ENCODE measurements at places on chromosomes 7 and 10.

GRCh38 chr7:152568972-152569371, 107.0 kb downstream of the XRCC2 start:
- no peak for DNase-seq

DNA sequence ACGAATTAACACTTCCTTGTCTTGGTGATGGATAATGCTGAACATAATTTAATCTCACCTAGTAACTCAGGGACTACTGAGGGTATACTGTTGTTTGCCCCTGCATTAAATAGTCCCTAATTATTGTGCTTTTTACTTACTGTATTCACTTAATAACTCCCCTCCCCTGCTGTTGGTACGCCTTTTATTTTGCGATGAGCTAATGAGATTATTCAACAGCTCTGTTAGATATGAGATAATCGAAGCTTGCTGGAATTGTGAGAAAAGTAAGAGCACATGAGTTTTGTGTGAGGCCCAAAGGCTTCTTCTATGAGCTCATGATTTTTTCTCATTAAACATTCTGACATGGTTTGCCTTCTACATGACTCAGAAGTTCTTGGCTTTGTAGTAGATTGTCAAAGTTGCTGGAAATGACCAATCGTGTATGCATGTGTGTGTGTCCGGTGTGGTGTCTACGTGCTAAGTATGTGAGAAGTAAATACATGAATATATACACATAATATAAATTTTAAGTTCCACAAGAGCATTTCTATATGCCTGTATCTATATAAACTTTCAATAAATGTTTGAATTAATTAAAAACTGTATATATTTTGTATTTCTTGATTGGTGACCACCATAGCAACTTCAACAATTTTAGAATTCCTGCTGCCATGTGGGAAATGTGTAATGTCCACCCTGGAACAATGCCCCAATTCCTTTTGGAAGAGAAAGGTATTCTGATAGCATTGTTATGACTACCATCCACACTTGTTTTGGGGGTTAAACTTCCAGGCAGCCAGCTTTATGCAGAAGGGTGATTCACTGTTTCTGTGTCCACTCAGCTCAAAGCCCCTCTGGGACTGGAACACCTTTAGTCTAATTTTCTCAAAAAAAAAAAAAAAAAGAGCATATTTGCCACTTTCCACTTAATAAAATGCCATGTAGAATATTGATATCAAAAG, 106.2 kb downstream of the SAMD9 start:
- no peak for DNase-seq

DNA sequence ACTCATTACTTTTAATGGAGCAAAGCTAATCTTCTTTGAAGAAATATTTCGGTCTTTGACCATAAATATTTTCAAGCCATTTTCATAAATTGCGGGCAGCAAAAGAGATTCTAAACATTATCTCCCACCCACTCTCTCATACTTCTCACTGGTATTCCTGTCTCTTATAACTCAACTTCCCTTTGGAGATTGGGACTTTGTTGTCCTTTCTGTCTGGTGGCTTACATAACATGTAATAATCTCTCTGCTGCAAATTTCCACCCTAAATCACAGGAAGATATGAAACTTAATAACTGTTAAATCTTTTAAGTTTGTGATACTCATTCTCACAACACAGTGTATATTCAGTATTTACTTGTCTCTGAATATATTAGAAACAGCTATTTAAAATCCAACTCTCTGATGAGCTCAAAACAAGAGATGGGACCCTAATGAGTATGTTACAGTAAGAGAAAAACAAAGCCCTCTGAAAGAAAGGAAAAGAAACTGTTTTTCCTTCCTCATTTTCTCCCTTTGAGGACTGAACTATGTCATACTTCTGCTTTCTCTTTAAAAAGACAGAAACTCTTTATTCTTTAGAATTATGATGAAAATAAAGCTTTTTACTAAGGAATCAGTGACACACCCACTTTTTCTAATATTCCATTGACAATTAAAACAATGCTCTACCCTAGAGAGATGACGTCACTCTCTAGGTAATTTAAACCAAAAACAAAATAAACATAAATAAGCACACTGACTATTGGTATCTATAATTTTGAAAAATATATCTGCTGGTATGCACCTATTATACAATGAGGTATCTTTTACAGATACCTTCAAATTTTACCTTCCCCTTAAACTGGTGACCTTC, 14.7 kb downstream of the CALCR start:
- DNase-seq, result no peak

DNA sequence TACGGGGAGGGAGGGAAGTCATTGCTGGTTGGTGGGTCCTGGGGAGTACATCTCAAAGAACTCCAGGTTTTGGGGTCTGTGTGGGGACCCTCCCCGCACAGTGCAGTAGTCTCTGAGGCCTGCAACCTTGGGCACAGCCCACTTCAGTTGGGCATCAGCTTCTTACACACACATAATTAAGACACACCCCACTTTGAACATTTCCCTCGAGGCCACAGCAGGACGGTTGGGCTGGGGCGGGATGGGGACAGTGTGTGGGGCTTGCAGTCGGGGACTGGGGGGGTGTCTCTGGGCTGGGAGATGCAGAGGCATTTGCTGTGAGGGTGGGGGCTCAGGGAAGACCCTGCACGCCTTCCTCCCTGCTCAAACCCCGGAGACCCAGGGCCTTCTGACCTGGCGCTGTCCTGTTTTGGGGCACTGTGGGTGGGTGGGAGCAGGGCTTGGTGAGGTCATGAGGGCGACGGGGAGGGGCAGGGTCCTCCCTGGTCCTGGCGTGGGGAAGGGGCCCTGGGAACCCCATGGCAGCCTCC, 1.3 kb downstream of the LFNG start:
- DNase-seq, result no peak

DNA sequence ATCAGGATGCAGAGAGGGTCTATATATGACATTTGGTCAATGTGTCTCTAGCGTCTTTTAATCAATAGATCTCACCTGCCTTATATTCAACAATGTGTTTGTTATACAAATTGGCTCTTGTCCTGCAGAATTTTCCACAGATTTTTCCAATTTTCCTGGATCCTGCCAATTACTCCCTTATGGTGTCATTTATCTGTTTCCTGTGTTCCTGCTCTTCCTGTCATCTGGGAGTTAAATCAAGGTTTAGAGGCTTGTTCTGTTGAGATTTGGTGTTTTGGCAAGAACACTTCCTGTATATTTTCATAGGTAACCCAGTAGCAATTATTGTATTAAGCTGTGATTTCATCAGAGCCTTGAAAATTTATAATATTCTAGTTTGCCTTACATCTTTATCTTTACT, 8.8 kb upstream of the C10orf71 start:
- DNase-seq, result no peak

- DNase-seq, result no peak
Observed at GRCh38 chr10:16063350-16063749, 203.0 kb upstream of the MINDY3 start.

- no peak for DNase-seq
Observed at GRCh38 chr10:5617521-5617920, 48.9 kb downstream of the ASB13 start.

DNA sequence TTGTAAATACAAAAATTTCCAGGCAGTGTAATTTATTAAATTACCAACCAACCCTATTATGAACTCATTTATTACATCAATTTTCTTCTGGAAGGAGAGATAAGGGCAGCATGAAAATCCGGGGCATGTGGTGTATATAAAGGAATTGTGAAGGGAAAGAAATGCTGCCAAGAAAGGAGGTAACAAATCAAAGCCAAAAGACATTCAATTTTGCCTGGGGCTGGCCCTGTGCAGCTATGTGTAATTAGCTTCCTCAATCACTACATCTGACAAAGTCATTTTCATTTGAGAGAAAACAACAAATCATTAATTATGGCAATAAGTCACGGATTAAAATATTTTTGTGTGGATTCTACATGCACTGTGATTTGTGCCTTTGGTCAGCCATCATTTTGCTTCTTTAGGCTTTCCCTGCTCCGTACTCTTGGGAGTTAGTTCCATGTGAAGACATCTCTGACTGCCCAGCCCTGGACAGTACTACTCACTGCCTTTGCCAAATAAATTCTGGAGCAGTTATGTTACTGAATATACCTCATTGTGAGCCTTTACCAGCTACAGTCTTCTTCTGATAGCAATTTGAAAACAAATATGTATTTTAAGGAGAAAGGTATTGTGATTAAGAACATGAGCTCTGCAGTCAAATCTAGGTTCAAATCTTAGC, 191.7 kb downstream of the RELN start:
- no peak for DNase-seq

Data from activated gamma-delta T cell treated with anti-CD3 and anti-CD28 coated beads, Interleukin-2, amount 50 U/mL, for 16 hours (primary cell).